ENCODE measurements at places on chromosomes 3 and 15.

GRCh38 chr3:142971431-142971830 is 8.0 kb upstream of the PAQR9 start:
- DNase-seq = no peak

- DNase-seq = no peak
Observed at GRCh38 chr15:100224206-100225185, 117.3 kb downstream of the ADAMTS17 start.

DNA sequence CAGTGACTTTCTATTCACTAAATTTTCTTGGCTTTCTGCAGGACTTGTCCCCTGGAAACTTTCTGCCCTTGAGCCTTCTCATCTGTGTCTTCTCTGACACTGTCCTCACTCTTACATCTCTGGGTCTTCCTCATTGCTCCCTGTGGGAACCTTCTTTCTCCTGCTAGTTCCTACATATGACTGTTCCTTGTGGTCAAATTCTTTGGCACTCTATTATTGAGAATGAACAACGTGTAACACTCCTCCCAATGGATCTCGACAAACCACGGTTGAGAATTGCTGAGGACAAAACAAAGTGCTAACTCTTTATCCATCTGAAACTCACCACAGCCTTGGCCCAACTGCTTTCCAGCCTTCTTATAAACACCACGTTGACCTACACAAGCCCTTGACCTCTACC is 3.5 kb upstream of the FAM81A start:
- DNase-seq = no peak

- DNase-seq = no peak
Observed at GRCh38 chr3:126570103-126570541, 11.4 kb upstream of the C3orf22 start.

GRCh38 chr3:15284121-15284889 is 48.1 kb downstream of the SH3BP5 start:
- DNase-seq = no peak

Data from skeletal muscle cell (primary cell).